ENCODE measurements at places on chromosomes 6 and 20. TPM values are rescaled to one million over a fixed set of nuclear protein-coding genes. Genes with fewer than 3 reads are reported as not detected.

DNA sequence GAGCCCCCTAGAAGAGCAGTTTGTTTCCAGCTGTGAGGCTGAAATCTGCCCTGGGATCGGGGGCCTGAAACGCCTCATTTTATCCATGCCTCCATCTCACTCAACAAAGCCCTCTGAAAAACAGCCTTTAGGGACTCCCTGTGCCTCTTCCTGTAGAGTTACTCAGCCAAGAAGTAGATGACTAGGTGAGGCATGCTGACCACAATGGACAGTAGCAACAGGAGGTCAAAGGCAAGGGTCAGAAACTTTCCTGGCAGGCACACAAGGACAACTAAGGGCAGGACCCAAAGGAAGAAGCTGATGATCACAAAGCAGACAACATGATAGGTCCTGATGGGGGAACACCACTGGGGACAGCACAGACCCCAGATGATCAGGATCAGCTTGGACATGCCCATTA, 12.8 kb downstream of the MAS1L start:
- no peak overlapping the region for H3K4me3 ChIP-seq
- H3K27me3 ChIP-seq = no peaks in the 10 kb centered on the region
- no peak overlapping the region for H3K27ac ChIP-seq

DNA sequence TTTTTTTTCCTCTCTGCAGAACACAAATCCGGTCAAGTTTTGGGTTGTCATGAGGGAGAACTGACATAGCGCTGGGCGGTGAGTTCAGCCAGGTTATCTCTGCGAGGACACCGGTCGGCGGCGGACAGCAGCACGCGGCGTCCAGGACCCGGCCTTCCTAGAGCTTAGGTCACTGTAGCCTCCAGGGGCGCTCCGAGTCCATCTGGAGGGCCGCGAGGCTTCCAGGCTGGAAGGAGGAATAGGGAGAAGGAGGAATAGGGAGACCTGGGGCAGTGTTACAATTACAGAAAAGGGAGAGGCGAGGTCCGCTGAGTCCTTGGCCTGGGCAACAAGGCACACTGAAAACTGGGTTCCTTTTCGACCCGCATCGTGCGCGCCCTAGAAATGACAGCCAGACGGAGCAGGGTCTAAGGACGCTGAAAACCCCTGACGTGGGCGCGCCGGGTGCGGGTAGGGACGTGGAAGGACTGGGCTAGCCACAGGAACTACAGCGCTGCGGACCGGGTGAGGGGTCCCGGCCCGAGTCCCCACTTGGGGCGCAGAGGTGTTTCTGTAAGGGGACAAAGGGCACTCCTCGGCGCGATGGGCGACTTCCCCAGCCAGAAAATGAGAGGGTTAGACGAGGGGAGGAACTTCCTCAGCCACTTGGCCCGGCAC, 536 bp upstream of the FNDC1 start:
- H3K4me1 ChIP-seq = peaks cover 37% of the 10 kb centered on the region
- no peak overlapping the region for H3K4me3 ChIP-seq
- H3K27me3 ChIP-seq = no peaks in the 10 kb centered on the region
- DNase-seq = peak; percentile 68

DNA sequence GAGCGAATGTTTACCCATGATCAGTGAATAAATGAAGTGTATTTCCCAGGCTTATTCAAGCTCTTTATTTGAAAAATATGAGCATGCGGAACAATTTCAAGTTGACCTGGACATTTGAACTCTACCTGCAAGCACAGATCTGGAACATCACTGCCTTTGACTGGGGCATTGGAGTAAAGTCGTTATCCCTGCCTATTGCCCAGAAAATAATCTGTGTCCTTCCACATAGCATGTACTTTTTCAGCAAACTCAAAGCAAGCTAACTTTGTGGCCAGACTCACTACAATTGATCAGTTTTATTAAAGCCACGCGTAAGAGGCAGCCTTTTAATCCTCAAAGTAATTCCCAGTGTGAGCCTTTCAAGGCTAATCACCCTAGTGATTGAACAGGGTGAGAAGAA, 73.4 kb upstream of the PAK5 start:
- no peak overlapping the region for H3K27ac ChIP-seq
- H3K4me1 ChIP-seq = no peaks in the 10 kb centered on the region
- no peaks in the 10 kb centered on the region for H3K36me3 ChIP-seq
- H3K27me3 ChIP-seq = no peaks in the 10 kb centered on the region
- no peak overlapping the region for H3K4me3 ChIP-seq
- DNase-seq = no peak

DNA sequence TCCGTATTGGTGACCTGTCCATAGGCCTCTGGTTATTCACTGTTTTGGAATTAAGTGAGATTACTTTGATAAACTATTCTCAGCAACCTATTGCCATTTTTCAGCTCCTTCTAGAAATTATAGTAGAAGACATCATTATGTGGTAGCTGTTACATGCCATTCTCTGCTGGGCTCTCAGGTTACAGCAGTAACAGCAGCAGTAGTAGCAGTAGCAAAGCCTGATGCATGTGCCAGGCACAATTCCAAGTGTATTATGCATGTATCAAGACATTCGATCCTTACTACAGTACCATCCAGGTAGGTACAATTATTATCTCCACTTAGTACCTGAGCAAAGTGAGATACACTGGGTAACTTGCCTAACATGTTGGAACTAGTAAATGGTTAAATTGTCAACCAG, 74.3 kb downstream of the RPS12 start:
- no peak for DNase-seq
- H3K36me3 ChIP-seq = no peaks in the 10 kb centered on the region
- no peaks in the 10 kb centered on the region for H3K27me3 ChIP-seq

GRCh38 chr20:11130554-11131166, 456.9 kb upstream of the JAG1 start:
- no peak overlapping the region for H3K27ac ChIP-seq
- no peak for DNase-seq
- H3K27me3 ChIP-seq = no peaks in the 10 kb centered on the region
- no peaks in the 10 kb centered on the region for H3K36me3 ChIP-seq
- no peak overlapping the region for H3K4me3 ChIP-seq

- no peak overlapping the region for H3K27ac ChIP-seq
- H3K36me3 ChIP-seq = no peaks in the 10 kb centered on the region
- H3K27me3 ChIP-seq = no peaks in the 10 kb centered on the region
- no peaks in the 10 kb centered on the region for H3K4me1 ChIP-seq
- DNase-seq = no peak
Observed at GRCh38 chr6:21033575-21034026, 499.3 kb downstream of the CDKAL1 start.

- H3K4me3 ChIP-seq = no peak overlapping the region
- no peak for DNase-seq
- H3K4me1 ChIP-seq = peaks cover 14% of the 10 kb centered on the region
- H3K27ac ChIP-seq = no peak overlapping the region
Observed at GRCh38 chr6:52724042-52724405, 39.3 kb downstream of the GSTA2 start.

DNA sequence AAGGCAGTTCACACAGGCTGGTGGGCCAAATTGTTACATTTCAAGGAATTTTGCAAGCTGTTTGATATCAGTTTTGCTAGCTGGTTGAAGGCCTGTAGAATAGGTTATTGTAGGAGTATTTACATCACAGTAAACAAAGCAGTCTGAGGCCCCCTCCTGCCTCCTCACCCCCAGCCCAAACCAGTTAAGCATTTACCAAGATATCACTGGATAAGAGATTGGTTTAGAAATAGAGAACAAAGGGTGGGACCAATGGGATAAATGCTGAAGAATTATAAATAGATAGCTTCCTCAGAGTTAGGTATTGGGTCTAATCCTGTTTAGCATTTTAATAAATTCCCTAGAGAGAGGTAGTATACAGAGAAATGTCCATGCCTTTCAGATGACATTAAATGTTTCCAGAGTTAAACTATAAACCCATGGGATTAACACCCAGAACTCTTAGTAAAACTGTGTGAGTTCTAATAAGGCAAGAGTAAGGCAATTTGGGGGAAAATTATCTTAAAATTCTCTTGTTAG, 2.3 kb upstream of the PHACTR2 start:
- H3K27me3 ChIP-seq = no peaks in the 10 kb centered on the region
- no peak for DNase-seq
- H3K4me1 ChIP-seq = peaks cover 28% of the 10 kb centered on the region
- no peak overlapping the region for H3K4me3 ChIP-seq

GRCh38 chr20:41697861-41698559, 79.8 kb upstream of the CHD6 start:
- H3K4me3 ChIP-seq = no peak overlapping the region
- H3K27ac ChIP-seq = no peak overlapping the region
- peak; percentile 9 for DNase-seq
- no peaks in the 10 kb centered on the region for H3K27me3 ChIP-seq
- H3K4me1 ChIP-seq = no peaks in the 10 kb centered on the region

- H3K4me3 ChIP-seq = no peak overlapping the region
- H3K4me1 ChIP-seq = peaks cover 29% of the 10 kb centered on the region
- H3K27me3 ChIP-seq = no peaks in the 10 kb centered on the region
- no peak for DNase-seq
Observed at GRCh38 chr6:150157081-150157480, 14.2 kb downstream of the PPP1R14C start.

DNA sequence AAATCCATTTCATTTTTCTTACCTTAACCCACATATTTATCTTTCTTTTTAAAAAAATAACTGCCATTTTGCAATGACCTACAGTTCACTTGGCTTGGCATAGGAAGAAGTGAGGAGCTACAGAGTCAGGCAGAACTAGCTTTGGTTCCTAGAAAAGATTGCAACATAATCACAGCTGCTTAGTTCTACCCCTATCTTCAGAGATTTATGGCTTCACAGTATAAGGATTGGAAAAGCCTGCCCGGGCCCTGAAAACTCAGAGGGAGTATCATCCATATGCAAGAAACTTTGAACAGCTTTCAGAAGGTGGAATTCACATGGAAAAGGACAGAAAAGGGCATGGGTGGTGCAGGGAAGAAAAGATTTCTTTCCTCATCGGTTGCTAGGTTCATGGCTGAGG, 774.3 kb upstream of the CHD6 start:
- no peak overlapping the region for H3K27ac ChIP-seq
- no peak overlapping the region for H3K4me3 ChIP-seq
- H3K27me3 ChIP-seq = no peaks in the 10 kb centered on the region
- no peaks in the 10 kb centered on the region for H3K4me1 ChIP-seq
- H3K36me3 ChIP-seq = no peaks in the 10 kb centered on the region

The RAMACL gene
- 3.7 TPM for total RNA-seq

- peak overlapping the region; percentile 55 for H3K27ac ChIP-seq
- H3K4me3 ChIP-seq = no peak overlapping the region
- H3K4me1 ChIP-seq = peaks cover 40% of the 10 kb centered on the region
- DNase-seq = peak; percentile 79
Observed at GRCh38 chr20:50379049-50379990, 130.9 kb upstream of the PTPN1 start.

The HUS1B gene
- total RNA-seq = 4.8 TPM

DNA sequence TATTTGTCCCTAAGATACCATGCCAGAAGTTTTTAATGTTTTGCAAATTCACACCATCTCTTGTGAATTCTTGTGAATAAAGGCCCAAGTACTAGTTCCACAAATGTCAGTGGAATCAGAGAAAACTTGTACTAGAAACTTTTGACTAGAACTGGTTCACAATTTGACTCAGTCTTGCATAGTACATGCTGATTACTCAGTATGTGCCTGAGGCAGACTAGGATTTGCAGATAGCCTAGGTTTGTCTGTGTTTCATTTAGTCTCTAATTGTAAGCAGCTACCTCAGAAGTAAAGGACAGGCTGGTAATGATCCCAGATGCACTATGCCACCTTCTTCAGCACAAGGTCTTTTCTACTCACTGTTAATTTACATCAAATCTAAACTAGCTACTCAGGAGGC, 34.2 kb upstream of the GSTA4 start:
- no peak for DNase-seq
- peaks cover 6% of the 10 kb centered on the region for H3K36me3 ChIP-seq
- H3K4me3 ChIP-seq = no peak overlapping the region
- H3K27ac ChIP-seq = no peak overlapping the region
- no peaks in the 10 kb centered on the region for H3K4me1 ChIP-seq

DNA sequence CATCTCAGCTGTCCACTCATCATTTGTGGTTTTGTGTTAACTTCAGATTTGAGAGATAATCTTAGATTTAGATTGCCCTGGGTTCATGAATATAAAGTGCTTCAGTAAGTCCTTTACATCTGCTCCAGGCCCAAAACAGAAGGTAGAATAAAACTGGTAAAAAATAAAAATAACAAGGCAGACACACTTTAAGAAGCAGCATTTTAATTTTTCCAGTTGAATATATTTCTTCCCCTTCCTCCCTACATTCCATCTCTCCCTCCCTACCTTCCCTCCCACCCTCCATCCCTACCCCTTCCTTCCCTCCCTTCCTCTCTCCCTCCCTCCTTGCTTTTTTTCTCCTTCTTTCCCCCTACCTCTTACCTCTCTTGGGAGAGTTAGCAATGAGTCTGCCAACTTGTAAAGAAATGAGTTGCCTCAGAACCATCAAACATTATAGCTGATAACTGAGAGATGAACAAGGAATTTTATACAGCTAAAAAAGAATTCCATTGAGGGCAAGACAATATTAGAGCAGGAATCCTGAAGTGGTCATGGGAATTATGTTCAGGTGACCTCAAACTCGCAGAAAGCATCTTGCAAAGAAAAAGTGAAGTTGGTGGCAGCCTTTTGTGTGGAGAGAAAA, 145.0 kb upstream of the SOX4 start:
- no peak for DNase-seq
- no peaks in the 10 kb centered on the region for H3K36me3 ChIP-seq
- no peaks in the 10 kb centered on the region for H3K27me3 ChIP-seq
- H3K4me1 ChIP-seq = no peaks in the 10 kb centered on the region

DNA sequence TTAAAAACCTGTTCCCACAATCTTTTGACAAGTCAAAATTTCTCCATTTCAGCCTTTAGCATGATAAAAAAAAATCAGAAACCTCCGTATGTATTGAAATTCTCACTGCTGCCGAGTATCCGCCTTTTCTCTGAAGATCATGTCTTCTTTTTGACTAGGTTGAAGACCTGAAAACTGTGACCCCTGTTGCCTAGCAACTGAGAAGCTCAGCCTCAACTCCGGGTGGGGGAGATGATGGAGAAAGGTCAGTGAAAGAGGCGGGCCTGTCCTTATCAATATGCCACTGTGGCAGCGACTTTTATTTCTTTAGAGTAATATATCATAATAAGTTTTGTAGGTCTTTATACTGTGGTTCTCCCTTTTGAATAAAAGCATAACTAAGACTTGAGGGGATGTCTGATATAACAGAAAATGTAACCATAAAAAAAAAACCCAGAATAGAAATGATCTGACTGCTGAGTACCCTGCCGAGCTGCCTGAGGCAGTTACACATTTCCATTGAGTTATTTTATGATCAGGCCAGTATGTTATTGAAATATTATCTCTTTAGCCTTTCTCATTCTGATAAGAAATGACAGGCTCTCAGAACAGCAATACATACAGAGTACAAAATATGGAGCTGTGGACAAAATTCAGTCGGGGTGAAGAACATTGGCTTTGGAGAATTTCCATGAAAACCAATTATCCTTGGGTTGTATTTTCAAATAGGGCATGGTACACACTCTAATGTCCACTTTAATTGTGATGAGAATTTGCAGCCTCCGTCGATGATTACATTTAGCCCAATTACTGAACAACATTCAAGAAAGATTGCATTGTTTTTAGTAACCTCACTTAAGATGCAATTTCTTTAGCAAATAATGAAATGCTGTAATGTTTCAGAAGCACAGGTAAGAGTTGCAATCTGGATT, 136.7 kb upstream of the EEF1E1 start:
- no peaks in the 10 kb centered on the region for H3K36me3 ChIP-seq
- no peaks in the 10 kb centered on the region for H3K4me1 ChIP-seq
- no peak overlapping the region for H3K27ac ChIP-seq
- H3K27me3 ChIP-seq = no peaks in the 10 kb centered on the region
- H3K4me3 ChIP-seq = no peak overlapping the region
- DNase-seq = no peak

Measured in thyroid gland (tissue), 4 donors.